ENCODE measurements at places on chromosomes 11 and 22.

- no peak for DNase-seq
These were observed 19.8 kb downstream of the TTC12 start for GRCh38 chr11:113334183-113334582.

DNA sequence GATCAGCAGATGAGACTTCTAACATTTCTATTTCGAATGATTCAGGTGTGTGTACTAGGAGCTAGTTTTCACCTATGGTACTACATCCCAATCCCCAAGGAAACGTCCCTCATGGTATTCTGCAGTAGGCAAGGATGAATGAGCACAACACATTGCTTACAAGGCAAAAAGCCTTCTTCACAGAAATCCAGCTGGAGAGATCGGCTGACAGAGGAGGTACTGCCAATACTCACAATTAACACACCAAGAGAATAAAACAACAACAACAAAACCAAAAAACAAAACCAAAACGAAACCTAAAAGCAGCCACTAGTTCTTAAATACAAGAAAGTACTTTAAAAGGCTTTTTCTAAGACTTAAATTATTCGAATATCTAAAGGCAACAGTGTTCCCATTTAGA is 101.4 kb downstream of the PICALM start:
- DNase-seq: no peak

DNA sequence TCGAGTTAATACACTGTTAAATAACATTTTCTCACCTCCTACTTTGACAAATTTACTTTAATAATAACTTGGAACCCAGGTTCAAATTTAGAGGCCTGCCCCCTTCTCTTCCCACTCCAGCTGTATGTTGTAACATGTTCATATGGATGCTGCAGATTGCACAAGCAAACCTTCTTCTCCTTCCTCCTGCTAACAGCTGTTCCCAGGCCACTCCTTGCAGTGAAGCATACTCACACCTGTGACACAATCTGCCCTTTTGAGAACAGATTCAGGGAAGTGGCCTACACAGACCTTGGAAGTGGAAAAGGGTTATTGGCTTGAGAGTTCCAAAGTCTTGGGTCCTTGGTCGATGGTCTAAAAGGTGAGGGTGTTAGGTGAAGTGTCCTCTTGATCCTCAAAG is 131.9 kb downstream of the TEAD1 start:
- no peak for DNase-seq

GRCh38 chr22:19287889-19288288 is 3.6 kb downstream of the CLTCL1 start:
- no peak for DNase-seq

DNA sequence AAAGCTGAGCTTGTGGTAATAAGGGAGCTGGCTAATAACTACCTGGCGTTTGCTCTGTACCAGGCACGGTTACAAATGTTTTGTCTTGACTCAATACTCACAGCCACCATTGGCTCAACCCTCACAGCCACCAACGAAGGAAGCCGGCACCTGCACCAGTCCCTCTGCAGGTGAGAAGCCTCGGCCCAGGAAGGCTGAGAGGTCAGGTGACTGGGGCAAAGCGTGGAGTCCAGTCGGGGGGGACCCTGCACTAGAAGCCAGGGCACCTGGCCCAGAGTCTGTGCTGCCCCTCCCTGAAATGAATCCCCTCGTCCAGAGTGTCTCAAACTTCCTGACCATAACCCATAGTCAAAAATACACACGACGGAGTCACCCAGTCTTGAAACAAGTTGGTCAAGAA is 90.1 kb downstream of the PHF21B start:
- DNase-seq: no peak

- DNase-seq: no peak
These were observed 189.7 kb downstream of the MIAT start for GRCh38 chr22:26847046-26847445.

GRCh38 chr11:77038825-77039326 is 4.7 kb downstream of the B3GNT6 start:
- no peak for DNase-seq

DNA sequence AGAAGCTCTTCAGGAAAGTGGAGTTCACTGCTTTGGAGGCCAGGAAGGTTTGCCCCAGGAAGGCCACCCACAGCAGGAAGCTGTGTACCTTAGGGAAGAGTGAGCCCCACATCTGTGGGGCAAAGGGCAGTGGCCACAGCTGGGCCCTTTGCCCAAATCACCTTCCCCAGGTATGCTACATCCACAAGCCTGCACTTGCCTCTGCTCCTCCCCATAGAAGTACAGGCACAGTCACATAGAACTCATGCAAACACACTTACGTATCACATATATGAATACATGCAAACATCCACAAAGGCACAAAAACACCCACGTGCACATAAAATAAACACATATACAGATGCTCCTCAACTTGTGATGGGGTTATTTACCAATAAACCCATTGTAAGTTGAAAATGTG is 2.1 kb downstream of the TRIM29 start:
- peak; percentile 1 for DNase-seq

DNA sequence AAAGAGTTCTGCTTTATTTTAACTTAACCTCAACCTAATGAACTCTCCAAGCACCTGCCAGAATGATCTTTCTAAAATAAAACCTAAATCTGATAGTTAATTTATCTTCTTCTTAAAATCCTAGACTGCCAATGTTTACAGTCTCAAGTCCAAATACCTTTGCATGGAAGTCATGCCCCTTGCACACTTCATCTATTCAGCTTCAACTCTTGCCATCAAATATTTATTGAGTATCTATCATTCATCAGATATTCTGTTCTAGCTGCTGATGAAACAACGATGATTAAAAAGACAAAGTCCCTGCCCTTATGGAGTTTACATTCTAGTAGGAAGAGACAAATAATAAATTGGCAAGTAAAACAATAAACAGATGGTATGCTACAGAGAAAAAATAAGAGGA is 101.7 kb downstream of the APOL5 start:
- no peak for DNase-seq

DNA sequence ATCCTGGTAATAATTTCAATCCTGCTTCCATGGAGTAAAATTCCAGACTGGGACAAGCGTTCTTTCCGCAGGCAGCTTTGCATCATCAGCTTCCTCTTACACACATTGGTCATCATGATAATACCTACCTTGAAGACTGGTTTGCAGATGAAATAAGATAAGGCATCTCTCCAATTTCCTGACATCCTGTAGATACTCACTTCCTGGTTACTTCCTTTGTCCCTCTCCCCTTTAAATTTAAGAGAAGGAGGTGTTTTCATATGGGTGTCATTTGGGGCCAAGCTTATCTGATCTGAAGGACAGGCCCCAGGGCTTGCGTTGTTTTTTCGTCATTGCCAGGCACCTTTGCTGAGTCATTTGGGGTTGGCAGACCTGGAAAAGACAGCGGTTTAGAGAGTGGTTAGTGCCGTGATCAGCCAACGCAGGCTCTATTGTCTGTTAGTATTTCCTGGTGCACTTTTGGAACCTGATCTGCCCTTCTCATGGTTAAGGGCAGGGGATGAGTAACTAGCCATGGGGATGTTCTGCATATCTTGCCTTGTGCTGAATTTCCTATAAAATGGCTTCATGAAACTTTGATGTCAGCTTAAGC is 24.1 kb downstream of the GRAMD1B start:
- DNase-seq: peak; percentile 71

DNA sequence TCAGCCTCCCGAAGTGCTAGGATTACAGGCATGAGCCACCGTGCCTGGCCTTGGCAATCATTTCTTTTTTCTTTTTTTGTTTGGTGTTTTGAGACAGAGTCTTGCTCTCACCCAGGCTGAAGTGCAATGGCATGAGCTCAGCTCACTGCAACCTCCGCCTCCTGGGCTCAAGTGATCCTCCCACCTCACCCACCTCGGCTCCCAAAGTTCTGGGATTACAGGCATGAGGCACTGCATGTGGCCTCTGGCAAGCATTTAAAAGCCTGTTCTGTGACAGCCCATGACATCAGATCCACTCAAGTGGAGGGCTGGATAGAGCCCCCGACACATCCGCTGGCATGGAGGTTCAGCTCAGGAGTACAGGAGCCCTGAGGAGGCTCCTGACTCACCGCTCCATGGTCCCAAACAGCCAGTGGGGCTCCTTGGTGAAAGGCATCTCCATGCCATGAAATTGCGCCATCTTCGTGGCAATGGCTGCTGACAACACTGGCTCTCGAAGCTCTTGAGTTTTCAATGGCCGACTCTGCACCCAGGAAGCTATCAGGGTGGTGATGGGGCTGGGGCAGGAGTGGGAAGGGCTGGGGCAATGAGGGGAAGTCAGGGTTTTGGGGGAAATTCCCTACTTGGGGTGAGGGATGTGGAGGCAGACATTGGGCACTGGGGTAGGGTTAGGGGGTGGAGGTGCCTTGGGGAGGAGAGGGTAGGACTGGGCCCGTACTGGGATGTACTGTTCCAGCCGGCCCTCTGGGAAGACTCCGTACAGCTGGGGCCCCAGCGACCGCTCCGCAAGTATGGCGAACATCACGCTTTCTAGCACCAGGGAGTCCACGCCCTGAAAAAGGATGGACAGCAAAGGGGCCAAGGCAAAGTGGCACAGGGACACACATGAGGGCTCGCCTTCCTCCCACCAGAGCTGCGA is 1.4 kb downstream of the CHKB start:
- DNase-seq: no peak

DNA sequence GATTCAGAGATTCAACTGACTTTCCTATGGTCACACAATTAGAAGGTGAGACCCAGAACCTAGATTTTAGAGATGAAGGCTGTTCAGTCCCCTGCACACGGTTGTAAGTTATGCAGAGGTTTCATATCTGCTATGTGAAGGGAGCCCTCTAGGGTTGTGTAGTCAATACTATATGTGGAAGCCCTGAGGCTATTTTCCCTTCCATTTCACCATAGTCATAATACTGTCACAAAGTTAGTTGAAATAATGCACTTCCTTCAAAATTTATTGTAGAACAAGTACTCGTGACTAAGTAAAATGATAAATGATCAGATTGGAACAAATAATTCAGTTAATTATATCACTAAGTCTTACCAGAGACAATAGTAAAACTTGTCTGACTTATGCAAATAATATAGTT is 48.8 kb downstream of the ENDOD1 start:
- DNase-seq: no peak

GRCh38 chr22:20026996-20027601 is 6.2 kb downstream of the TANGO2 start:
- DNase-seq: no peak

GRCh38 chr11:122096272-122097112 is 19.5 kb downstream of the BLID start:
- DNase-seq: no peak

DNA sequence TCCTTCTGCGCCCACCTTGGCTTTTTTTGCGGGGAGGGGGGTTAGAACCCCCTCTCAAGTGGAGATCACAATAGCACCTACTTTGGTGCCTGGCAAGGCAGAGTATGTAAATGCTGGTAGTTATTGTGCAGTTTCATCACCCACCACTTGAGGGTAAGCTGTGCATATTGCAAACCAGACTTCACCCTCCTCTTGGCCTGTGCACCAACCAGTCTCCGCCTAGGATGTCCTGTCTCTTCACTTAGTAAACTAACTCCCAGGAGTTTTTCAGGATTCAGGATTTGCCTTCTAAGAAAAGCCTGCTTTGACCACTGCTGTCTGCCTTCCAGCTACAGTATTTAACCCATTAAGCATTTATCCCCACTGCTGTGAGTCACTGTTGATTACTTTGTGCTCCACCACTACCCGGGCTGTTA is 2.0 kb upstream of the UBXN1 start:
- peak; percentile 61 for DNase-seq

DNA sequence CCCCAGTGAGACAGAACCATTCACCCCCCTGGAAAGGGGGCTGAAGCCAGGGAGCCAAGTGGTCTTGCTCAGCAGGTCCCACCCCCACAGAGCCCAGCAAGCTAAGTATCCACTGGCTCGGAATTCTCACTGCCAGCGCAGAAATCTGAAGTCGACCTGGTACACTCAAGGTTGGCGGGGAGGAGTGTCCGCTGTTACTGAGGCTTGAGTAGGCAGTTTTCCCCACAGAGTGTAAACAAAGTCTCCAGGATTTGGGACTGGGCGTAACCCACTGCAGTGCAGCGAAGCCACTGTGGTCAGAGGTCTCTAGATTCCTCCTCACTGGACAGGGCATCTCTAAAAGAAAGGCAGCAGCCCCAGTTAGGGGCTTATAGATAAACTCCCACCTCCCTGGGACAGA is 10.0 kb downstream of the PATE1 start:
- DNase-seq: no peak

- no peak for DNase-seq
These were observed 6.3 kb downstream of the C22orf31 start for GRCh38 chr22:29055192-29055830.

- no peak for DNase-seq
These were observed 369.1 kb downstream of the JRKL start for GRCh38 chr11:96758957-96759356.

DNA sequence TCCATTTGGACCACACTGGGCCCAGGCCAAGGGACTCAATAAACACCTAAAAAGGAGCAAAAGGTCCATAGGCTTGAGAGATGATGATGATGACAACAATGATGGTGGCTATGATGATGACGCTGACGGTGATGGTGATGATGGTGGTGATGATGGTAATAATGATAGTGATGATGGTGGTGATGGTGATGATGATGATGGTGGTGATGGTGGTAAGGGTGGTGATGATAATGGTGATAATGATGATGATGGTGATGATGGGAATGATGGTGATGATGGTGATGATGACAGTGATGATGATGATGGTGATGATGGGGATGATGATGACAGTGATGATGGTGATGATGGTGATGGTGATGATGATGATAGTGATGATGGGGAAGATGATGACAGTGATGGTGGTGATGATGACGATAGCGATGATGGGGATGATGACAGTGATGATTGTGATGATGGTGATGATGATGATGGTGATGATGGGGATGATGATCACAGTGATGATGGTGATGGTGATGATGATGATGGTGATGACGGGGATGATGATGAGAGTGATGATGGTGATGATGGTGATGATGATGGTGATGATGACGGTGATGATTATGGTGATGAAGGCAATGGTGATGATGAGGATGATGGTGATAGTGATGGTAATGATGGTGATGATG is 7.1 kb upstream of the RASD2 start:
- DNase-seq: no peak

All from activated naive CD4-positive, alpha-beta T cell treated with anti-CD3 and anti-CD28 coated beads, Interleukin-2, amount 10 ng/mL, durations not matched to agents 7 days and 5 days (primary cell).